ENCODE measurements at places on chromosomes 1 and 21.

GRCh38 chr1:36321119-36321951 lies 2.1 kb downstream of the EVA1B start:
- DNase-seq, result no peak

DNA sequence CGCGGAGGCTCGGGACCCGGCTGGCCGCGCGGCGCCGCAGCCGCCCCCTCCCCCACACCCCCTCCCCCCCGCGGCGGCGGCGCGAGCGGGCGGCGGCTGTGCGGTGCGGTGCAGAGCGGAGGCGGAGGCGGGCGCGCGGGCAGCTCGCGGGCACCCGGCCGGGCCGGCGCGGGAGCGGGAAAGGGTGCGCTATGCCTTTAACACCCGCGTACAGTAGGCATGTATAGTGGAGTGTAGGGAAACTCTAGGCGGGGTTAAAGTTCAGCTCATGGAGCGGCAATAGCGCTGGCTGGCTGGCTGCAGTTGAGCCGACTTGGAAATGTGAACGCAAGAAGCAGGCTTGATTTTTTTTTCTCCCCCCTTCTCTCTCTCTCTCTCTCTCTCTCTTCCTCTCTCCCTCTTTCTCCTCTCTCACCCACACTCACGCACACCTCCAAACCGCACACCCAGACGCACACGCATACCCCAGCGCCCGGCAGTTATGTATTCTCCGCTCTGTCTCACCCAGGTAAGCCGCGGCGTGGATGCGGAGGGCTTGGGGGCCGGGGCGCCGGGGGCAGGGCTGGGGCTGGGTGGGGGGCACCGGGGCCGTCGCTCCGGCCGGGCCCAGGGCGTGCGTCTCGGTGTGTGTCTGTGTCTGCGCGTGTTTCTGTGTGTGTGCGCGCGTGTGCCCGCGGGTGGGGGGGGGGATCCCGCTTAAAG lies at the start of gene NFIA:
Gene NFIA (plus strand): TSS at position 251 of the 702 bp plus-strand sequence.
- DNase-seq, result peak; percentile 59

GRCh38 chr21:17949421-17949820 lies 130.3 kb upstream of the C21orf91 start:
- no peak for DNase-seq

DNA sequence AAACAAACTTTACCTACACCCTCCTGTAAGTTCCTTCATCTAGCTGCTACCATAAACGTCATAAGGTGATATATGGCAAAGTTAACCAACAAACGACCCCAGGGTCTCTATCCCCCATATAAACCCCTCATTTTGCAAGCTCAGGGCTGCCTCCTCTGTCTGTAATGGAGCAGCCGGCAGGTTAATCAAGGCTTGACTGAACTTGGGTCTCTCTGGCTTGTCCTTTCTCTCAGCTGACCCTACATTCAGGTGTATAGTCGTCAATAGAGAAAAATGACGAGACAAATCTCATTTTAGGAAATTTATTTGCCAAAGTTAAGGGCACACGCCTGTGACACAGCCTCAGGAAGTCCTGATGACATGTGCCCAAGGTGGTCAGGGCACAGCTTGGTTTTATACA lies 67.4 kb downstream of the WDR4 start:
- DNase-seq, result no peak

- DNase-seq, result no peak
Measured at GRCh38 chr1:171379846-171380245, 65.9 kb downstream of the FMO4 start.

- no peak for DNase-seq
Measured at GRCh38 chr1:158794247-158794646, 13.2 kb upstream of the OR6N2 start.

DNA sequence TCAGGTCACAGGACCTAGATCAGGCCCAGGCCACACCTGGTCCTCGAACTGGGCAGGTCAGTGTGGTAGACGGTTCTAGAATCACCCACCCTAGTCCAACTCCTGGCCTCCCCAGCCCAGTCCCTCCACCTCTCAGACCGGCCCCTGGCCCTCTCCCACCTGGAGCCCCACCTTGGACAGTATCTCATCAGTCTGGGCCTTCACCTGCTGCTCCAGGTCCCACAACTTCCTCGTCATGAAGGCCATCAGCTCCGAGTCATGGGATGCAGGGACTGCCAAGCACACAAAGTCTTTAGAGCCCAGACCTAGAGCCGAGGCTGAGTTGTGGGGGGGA lies 8.7 kb downstream of the UBXN11 start:
- no peak for DNase-seq

GRCh38 chr1:168966217-168966616 lies 140.3 kb upstream of the ATP1B1 start:
- DNase-seq, result no peak

GRCh38 chr1:115430441-115431158 lies 92.6 kb upstream of the NGF start:
- no peak for DNase-seq

DNA sequence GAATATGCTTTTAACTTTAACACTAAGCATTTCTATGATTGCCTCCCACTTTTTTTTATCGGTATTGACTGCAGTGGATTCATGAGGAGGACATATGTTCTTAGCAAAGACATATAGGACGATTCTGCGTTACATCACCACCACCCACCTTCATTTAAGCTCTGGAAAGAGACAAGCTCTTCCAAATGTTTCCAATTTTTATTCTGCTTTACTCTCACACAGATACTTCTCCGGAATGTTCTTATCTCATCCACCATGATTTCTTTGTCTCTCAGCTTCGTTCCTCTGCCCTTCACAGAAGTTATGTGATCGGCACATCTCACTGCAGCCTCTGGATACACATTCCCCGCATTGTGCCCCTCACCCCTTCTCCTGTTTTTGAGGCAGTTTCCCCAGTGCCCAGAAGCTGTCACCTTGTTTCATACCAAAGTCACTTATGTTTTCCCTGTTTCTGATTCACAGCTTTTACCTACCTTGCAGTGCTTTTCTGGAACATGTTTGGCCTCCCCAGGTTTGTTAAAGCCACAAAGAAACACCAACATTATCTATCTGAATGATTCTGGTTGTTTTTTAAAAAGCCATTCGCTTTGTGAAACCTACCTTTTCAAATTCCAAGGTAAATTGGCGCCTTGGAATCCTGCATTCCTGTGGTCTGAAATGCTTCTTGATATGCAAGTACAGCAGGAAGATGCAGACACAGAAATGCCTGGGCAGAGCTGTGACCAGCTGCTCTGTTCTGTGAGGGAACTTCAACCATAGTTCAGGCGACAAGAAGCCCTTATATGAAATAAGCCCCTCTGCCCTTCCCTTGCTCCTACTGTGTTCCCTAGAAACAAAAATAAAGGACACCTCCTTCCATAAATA lies 1020.2 kb downstream of the TTLL7 start:
- no peak for DNase-seq

GRCh38 chr1:29842130-29842529 lies 605.8 kb downstream of the PTPRU start:
- no peak for DNase-seq

DNA sequence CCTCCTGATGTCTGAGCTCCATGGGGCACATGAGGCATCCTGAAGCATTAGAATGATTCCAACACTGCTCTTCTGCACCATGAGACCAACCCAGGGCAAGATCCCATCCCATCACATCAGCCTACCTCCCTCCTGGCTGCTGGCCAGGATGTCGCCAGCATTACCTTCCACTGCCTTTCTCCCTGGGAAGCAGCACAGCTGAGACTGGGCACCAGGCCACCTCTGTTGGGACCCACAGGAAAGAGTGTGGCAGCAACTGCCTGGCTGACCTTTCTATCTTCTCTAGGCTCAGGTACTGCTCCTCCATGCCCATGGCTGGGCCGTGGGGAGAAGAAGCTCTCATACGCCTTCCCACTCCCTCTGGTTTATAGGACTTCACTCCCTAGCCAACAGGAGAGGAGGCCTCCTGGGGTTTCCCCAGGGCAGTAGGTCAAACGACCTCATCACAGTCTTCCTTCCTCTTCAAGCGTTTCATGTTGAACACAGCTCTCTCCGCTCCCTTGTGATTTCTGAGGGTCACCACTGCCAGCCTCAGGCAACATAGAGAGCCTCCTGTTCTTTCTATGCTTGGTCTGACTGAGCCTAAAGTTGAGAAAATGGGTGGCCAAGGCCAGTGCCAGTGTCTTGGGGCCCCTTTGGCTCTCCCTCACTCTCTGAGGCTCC lies 11.1 kb upstream of the RASSF5 start:
- peak; percentile 96 for DNase-seq

- DNase-seq, result no peak
Measured at GRCh38 chr1:65404941-65405340, 15.5 kb upstream of the LEPR start.
